ENCODE measurements at places on chromosomes 3 and 15.

GRCh38 chr3:137509354-137510045, 254.6 kb upstream of the SOX14 start:
- no peak for DNase-seq

DNA sequence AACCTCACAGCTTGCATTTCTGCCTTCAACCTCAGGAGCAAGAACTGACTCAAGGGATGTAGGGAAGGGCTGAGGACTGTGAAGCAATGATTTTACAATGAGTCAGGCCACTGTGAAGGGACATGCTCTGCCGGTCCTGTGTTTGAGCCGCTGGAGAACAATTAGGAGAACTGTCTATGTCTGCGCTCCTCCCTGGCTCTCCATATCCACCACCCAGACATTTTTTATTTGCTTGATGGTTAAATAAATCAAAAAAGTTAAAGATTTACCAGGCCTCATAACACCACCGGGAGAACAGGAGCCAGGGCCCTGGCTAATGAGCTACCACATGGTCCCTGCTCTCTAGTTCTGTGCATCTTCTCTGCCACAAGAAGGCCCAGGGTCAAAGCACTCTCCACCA, 29.6 kb downstream of the SEC61A1 start:
- DNase-seq: no peak

GRCh38 chr3:57927166-57927565, 81.1 kb upstream of the FLNB start:
- DNase-seq: no peak

GRCh38 chr15:47409600-47409999, 307.7 kb upstream of the SEMA6D start:
- DNase-seq: no peak

- DNase-seq: no peak
These were observed 347.4 kb upstream of the DCBLD2 start for GRCh38 chr3:99248913-99249312.

GRCh38 chr15:54638666-54639065, 558.1 kb downstream of the RSL24D1 start:
- DNase-seq: no peak

GRCh38 chr15:89666184-89666857, 11.1 kb upstream of the KIF7 start:
- DNase-seq: no peak

GRCh38 chr15:90071220-90071807, 31.0 kb downstream of the IDH2 start:
- peak; percentile 23 for DNase-seq

GRCh38 chr15:100032358-100033085, 299.3 kb upstream of the LYSMD4 start:
- no peak for DNase-seq

GRCh38 chr3:187290503-187290902, 1.0 kb downstream of the MASP1 start:
- DNase-seq: no peak

DNA sequence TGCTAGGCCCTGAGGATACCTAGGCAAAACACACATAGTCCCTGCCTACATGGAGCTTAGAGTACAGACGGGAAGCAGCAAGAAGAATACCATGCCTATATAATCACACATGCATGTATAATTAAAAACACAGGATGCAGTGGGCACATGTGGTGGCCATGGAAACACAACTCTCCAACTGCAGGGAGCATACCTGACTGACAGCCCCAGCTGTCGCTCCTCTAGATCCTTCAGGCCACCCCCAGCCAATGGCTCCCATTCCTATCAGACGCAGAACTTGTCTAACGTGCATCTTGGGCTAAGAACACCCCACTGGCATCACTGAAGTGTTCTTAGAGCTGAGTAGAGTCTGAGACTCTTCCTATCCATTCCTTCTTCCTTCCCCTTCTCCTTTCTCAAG, 125.5 kb upstream of the FRMD4B start:
- no peak for DNase-seq

GRCh38 chr15:40999190-40999589, 45.9 kb downstream of the CHAC1 start:
- no peak for DNase-seq

GRCh38 chr3:126816986-126817777, 113.1 kb downstream of the CHCHD6 start:
- DNase-seq: peak; percentile 28

- no peak for DNase-seq
These were observed 226.1 kb downstream of the OCA2 start for GRCh38 chr15:27873039-27873438.

- no peak for DNase-seq
These were observed 32.4 kb upstream of the MTMR10 start for GRCh38 chr15:31023841-31024240.

DNA sequence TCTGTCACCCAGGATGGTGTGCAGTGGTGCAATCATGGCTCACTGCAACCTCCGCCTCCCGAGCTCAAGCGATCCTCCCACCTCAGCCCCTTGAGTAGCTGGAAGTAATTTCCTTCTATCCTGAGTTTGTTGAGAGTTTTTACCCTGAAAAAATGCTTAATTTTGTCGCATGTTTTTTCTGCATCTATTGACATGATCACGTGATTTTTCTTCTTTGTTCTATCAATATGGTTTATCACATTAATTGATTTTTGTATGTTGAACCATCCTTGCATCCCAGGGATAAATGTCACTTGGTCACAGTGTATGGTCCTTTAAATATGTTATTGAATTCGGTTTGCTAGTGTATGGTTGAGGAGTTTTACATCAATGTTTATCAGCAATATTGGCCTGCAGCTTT, 11.9 kb upstream of the OR5K4 start:
- no peak for DNase-seq

- no peak for DNase-seq
These were observed 31.0 kb downstream of the ZNF589 start for GRCh38 chr3:48271763-48272498.

DNA sequence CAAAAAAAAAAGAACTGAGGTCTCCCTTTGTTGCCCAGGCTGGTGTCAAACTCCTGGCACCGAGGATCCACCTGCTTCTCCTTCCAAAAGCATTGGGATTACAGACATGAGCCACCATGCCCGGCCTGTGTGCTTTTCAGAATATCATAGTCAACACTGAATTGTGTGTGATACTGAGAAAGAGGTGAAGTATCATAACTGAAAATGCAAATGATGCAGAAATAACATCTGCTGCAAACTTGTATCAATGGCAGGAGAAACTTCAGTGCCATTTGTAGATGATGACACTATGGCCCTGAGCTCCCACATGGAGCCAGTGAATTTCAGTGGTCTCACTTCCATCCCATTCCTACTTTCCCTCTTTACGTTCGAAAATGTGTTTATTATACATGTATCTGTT, 21.9 kb downstream of the IL12A start:
- DNase-seq: no peak

- no peak for DNase-seq
These were observed 34.8 kb upstream of the CFAP20DC start for GRCh38 chr3:59084583-59084982.

DNA sequence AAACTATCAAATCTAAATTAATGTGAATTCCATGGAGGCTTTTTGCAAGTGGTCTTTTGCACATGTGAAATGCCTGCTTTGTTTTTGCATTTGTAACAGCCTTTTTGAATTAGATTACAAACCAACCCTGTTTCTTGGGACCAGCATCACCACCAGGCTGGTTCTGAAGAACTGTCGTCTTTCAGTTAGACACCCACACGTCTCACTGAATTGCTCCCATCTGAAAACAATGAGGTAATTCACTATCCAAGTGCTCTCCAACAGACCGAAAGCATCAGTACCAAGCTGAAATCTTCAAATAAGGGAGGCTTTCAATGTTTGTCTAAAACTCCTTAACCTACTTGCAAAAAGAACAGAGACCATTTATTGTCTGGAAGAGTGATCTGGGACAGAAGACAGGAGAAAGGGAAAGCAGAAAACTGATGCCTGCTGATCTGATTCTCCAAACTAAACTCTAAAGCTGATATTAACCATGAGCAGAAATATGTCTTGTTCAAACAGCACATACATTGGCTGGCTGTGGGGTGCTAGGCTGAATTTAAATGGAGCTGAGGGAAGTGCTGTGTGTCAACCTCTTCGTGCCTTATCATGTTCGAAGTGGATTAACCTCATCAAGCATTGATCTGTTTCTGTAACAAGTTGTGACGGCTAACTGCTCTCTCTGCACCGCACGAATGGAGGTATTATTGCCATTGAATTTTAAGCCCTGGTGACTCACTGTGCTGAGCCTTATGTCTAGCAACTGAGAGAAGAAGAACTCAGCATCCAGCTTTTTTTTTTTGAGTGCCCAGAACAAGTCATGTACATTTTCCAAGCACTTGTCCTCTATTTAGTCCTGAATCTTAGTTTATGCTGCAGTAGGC, 213.7 kb upstream of the P2RY1 start:
- no peak for DNase-seq

DNA sequence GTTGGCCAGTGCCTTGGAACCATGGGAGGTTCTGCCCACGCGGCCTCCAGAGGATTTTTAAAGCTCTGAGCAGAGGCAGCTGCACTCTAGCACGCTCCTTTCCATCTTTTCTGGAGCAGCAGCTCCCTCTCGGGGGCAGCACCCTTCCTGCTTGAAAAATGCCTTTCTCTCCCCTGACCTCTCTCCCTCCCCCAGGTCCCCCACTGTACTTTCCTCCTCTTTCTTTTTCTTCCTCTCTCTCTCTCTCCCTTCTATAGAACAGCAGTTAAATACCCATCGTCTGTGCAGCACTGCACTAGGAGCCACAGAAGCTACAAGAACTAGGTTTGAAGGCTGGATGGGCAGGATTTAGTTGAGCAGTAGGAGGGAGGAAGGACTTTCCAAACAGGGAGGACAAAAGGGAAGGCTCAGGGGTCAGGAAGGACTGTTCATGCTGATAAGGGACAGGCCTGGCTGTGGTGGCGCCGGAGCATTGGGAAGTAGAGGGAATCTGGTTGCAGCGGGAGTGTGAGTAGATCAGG, 4.4 kb downstream of the ALPK3 start:
- no peak for DNase-seq

DNA sequence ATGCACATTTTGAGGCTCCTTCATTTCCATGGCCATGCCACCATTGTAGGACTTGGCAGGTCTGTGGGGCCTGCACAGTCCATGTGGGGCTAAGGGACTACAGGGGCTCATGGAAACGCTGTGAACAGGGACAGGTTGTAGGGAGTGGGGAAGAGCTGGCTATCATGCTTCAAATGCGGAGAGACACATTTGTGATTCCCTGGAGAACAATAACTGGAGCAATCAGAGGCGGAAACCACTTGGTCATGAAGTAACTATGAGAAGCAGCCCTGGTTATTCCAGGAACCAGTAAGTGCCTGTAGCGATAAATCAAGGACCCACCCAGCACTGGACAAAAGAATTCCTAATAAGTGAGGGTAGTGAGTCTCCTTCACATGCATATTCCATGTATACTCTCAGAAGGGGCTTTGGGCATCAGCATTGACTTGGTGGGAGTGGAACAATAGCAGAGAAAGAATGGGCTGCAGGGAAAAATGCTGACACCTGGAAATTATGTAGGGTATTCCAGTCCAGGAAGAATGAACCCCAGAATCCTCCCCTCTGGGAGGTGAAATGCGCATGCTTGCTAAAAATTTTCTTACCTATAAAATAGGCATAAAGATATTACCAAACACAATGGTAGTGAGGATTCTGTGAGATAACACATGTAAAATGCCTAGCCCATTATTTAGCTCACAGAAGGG, 251.4 kb upstream of the ROPN1 start:
- DNase-seq: no peak

GRCh38 chr15:35166730-35167359, 81.8 kb upstream of the NANOGP8 start:
- no peak for DNase-seq

DNA sequence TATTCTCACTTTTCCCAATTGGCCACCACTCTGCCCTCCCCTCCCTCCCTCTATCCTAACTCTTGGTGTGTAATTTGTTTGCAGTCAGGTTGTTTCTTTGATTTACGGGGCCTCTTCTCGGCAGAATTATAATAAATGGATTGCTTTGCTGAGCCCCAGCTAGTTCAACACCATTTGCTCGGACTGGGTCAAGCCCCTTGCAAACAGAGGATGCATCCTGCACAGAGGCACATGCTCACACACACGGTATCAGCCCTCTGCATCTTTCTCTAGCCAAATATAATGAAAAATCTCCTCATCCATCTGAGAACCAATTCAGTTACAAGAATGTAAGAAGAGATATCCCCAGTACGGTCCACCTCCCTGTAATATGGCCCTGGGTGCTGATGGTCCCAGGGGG, 97.7 kb downstream of the EPHB1 start:
- peak; percentile 40 for DNase-seq

GRCh38 chr3:14962762-14963161, 15.4 kb downstream of the NR2C2 start:
- no peak for DNase-seq

- no peak for DNase-seq
These were observed 41.0 kb upstream of the SLC41A3 start for GRCh38 chr3:126124896-126125295.

- no peak for DNase-seq
These were observed 42.6 kb downstream of the TNK2 start for GRCh38 chr3:195865752-195866151.

DNA sequence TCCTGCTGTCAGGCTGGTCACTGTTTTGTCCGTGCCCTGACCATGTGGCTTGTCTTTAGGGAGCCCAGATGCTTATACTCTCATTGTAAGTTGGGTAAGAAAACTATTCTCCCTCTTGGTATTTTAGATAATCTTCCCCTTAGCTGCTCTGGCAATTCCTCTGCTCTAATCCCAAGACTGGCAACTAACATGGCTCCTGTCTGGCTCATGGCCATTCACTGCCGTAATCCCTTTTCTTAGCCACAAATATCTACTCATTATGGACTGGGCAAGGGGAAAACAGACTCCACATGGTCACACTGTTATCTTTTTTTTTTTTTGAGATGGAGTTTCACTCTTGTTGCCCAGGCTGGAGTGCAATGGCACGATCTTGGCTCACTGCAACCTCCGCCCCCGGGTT, 38.8 kb downstream of the TYRO3 start:
- DNase-seq: no peak

DNA sequence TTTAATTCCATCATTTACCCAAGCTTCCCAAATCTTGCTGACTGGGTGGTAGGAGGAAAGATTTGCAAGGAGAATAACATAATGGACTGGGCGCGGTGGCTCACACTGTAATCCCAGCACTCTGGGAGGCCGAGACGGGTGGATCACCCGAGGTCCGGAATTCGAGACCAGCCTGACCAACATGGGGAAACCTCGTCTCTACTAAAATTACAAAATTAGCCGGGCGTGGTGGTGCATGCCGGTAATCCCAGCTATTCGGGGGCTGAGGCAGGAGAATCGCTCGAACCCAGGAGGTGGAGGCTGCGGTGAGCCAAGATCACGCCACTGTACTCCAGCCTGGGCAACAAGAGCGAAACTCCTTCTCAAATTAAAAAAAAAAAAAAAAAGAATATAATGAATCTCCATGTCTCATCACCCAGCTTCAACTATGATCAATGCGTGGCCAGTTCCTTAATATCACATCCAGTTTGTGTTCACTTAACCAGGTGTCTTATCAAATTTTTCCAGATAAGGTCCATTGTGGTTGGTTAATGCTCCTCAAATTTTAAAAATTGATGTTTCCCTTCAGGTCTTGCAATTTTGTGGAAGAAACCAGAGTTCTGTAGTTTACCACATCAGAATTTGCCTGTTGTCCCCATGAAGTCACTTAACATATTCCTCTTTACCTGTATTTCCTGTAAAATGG, 1.3 kb upstream of the ABCF3 start:
- DNase-seq: no peak
